ENCODE measurements at places on chromosomes 12 and 14. TPM values are rescaled to one million over a fixed set of nuclear protein-coding genes. Genes with fewer than 3 reads are reported as not detected.

DNA sequence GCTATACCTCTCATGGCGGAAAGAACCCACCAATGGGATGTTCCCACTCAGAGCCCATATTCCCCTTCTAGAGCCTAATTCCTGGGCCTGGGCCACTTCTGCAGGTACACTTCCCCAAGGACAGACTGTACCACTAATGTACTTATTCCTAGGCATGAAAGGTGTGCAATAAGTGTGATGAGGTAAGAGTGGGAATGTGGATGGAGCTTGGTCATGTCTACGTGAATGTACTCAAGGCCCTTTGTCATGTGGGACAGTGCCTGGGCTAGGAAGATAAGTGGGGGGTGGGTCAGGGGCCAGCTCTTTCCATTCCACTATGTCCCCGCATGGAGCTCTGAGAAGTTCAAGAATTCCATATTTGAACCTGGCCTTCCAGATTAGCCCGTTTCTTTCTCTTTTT, 63.4 kb upstream of the FUT8 start:
- DNase-seq = no peak

The SPATS2 gene
- total RNA-seq = 5.5 TPM

The DHRS2 gene
- total RNA-seq = not detected

The SSTR1 gene
- not detected for total RNA-seq

DNA sequence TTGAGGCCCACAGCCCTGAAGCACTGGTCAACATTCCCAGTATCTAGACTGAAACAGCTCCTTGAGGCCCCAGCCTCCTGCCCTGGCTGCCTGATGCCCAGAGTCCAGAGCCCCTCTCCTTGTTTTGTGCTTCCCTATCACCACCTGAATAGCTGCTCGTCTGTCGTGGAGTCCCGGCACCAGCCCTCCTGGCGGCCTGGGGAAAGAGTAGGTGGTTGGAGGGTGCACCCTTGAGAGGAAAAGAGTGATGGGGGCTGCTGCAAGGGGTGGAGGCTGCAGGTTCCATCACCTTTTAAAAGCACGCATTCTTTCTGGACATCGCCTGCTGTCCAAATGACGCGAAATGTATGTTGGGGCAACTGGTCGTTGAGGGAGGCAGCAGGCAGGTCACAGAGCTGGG, 3.2 kb downstream of the RABGGTA start:
- DNase-seq = no peak

- DNase-seq = no peak
Measured at GRCh38 chr12:32828120-32828519, 68.5 kb downstream of the PKP2 start.

The C12orf54 gene
- not detected for total RNA-seq

GRCh38 chr12:99020871-99021270, 375.8 kb downstream of the APAF1 start:
- no peak for DNase-seq
